ENCODE measurements at places on chromosomes 7 and 10.

DNA sequence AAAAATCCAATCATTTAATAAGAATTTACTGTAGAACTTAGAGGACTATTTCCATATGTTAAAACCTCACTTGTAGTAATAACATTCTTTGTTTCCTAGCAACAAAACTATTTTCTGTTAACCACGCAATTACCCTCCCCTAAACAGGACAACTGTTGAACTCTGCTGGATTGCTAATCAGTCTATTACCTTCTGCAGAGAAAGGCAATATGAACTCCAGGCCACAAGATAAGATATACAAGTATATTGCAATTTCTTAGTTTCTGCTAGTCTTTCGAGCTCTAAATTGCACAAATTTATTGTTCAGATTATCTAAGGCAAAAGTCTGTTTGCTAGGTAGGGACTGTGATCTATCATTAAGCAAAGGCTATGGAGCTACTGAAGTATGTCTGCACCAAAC is 920.1 kb upstream of the LRRN3 start:
- DNase-seq, result no peak

DNA sequence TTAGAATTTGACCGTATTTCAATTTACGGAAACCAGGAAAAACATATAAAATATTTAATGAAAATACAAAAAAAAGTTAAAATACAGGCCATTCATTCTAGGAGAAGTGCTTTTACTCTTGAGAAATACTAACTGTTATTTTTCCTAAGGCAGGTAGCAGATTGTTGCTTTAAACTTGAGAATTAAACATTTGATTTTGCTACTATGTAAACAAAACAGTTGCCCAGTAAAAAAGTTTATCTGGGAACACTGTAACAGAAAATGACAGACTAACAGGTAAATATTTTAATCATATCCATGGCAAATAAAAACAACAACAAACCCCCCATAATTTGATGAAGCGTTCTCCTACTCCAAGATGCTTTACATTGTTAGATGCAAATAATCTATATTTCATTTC is 350.5 kb downstream of the CRPPA start:
- DNase-seq, result no peak

DNA sequence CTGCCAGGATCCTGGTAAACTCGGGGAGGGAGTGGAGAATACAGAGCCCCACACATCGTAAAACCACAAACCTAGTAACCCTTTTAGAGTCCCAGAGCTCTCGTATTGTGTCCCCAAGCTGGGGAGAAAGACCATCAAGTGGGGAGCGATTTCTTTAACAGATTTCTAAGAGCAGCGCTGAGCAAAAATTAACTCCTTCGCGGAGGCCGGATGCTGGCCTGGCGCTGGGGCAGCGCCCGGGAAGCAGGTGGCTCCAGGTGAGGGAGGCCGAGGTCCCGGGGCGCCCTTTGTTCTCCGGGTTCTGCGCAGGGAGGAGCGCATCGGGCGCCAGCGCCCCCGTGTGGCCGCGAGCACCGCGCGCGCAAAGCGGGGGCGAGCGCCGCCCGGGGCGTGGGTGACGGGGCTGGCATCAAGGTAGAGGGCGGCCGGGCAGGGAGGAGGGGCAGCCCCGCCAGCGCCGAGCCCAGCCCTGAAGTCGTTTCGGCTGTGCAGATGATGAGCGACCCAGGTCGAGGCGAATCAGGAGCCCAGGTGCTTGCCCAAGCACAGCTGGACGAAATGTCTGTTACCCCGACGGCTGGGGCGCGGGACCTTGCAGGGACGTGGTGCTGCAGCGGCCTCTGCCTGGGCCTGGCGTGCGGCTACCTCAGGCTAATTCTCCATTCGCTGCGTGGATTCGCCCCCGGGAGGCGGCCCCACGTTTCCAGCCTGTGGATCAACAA is 10.4 kb upstream of the FGFR2 start:
- DNase-seq, result no peak

GRCh38 chr10:33117816-33118215 is 159.8 kb upstream of the ITGB1 start:
- DNase-seq, result no peak

DNA sequence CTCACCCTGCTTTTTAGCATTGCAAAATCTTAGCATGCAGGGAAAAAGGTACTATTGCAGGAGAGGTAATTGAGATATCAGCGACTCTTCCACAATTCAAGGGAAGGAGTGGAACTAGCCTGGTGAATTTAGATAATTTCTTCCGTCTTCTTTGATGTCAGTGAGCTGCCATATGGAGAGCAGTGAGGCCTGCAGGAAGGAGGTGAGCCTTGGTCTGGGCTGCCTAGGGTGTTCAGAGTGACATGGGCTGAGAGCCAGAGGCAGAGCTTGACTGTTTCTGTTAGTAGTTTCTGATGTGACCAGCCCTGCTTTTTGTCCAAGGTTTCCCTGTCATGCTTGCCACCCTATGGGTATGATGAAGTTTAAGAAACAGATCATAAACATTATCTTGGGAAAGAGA is 28.6 kb downstream of the KAT6B start:
- DNase-seq, result no peak

DNA sequence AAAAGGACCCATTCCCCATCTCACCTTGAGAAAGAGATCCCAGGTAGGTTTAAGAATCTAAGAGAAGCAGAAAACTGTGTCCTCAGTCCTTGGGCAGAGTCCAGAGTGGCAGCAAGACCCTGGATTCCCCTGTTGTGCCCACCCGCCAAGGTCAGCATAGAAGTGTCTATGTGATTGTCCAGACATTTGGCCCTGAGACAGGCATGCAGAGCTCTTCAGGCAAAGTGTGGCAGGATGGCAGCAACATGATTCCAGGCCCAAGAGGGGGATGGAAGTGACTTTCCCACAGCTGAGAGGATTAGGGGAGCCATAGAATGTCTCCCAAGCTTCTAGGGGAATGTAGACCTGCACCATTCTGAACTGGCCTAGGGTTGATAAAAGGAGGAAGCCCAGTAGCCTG is 39.1 kb upstream of the OPALIN start:
- no peak for DNase-seq

- DNase-seq, result no peak
Measured at GRCh38 chr7:70434376-70434775, 697.6 kb upstream of the GALNT17 start.

DNA sequence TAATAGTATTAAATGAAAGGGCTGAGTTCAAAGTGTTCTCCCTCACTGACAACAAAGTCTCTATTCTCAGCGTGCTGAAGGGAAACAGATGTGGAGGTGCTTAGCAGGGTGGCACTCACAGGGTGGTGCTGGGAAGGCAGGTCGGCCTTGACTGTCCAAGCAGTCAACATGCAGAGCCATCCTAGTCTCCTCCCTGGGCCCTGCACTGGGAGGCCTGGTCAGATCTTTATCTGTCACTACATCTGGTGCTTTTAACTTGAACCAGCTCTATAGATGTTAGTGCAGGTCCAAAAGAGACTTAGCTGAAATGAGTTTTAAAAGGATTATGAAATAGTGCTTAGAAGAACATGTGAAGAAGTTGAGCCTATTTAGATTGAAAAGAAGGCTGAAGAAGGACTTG is 82.1 kb downstream of the AVL9 start:
- DNase-seq, result no peak

- DNase-seq, result no peak
Measured at GRCh38 chr10:122239578-122240257, 31.4 kb upstream of the BTBD16 start.

DNA sequence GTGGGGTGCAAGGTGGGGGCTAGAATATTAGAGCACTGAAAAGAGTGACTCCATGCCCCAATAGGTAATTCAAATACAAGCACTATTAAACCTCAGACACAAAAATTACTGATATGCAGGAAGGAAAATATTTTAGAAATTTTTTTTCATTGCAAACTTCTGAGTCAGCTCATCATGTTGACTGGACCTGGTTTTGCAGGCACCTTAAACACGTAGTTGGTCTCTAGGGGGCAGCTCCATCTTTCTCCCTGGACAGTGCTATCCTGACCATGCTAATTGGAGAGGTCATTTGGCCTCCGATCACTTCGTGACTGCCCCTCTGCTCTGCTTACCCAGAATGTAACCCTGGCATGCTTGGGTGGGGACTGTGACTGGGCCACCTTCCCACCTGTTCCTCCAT is 368.4 kb upstream of the MKI67 start:
- DNase-seq, result no peak

DNA sequence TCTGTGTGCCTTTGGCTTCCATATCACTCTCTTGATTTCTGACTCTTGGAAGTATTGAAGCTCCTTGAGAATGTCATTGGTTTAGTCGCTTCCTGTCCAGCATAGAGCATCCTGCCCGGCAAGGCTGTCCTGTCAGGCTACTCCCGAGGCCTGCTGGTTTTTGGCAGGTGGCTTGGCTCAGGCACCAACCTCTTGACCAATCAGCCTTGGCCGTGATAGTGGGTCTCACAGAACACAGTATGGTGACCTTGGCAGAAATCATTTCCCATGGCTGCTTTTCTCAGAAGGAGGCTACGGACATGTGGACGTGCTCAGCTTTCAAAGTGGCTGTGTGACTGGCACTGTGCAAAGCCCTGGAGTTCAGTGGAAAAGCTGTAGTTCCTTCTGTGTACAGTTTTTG is 516.9 kb downstream of the REEP3 start:
- no peak for DNase-seq

DNA sequence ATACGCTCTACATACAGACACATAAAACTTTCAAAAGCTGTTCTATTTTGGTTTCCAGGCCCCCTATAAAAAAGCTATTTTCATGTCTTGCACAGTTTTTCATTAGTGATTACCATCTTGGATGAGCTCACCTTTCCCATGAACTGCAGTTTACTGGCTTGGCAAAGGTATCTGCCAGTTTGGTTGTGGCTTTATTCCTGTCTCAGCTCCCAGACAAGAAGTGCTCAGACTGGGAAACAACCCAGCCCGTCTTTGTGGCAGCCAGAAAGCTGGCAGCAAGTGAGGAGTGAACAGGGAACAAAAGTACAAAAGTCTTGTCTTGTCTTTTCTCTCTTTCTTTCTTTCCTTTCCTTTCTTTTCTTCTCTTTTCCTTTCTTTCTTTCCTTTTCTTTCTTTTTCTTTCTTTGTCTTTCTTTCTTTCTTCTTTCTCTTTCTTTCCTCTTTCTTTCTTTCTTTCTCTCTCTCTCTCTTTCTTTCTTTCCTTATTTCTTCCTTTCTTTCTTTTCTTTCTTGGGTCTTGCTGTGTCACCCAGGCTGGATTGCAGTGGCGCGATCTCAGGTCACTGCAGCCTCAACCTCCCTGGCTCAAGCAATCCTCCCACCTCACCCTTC is 138.8 kb downstream of the CFAP58 start:
- no peak for DNase-seq

- no peak for DNase-seq
Measured at GRCh38 chr10:113788604-113789083, 37.2 kb downstream of the PLEKHS1 start.

DNA sequence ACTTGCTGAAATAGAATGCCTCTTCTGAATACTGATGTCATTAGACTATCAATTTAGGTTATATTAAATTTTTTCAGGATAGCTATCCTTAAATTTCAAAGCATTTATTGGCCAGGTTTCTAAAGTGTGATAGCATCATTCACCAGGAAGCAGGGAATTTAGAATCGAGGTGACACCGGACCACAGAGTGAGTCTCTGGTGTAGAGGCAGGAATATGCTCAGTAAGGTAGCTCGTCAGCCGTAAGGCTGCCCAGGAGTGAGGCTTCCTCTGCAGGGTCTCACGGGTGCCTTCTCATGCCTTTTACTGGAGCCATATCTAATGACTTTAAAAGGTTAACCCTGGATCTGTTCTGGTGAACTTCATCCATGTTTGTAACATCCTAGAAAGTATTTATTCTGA is 170.8 kb upstream of the KLF14 start:
- DNase-seq, result no peak

GRCh38 chr7:132655131-132655727 is 79.0 kb upstream of the PLXNA4 start:
- DNase-seq, result peak; percentile 23

DNA sequence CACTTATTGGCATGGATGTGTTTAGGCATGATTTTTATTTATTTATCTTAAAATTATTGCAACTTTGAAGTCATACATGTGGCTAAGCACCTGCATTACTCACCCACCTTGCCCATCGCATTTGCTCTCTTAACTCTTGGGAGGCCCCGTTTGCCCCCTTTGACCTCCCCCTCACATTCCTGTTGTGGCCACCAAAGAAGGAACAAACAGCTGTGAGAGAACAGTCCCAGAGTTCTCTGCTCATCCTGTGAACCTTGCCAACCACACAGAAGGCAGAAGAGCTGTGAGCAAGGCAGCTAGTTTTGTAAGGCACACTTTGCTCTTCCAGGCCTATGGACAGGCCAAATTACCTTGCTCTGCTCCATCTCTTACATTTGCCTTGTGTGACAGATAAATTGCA is 23.6 kb upstream of the FGL2 start:
- no peak for DNase-seq

GRCh38 chr10:103186128-103186527 is 6.9 kb downstream of the NT5C2 start:
- DNase-seq, result no peak

GRCh38 chr7:37476428-37476827 is 27.8 kb upstream of the ELMO1 start:
- no peak for DNase-seq

- no peak for DNase-seq
Measured at GRCh38 chr10:71334221-71334791, 15.2 kb downstream of the SLC29A3 start.

- DNase-seq, result no peak
Measured at GRCh38 chr7:52992001-52992400, 43.4 kb upstream of the POM121L12 start.

- DNase-seq, result no peak
Measured at GRCh38 chr10:96334616-96335526, 23.9 kb downstream of the OPALIN start.

GRCh38 chr10:42475168-42476098 is 162.9 kb downstream of the ZNF33B start:
- DNase-seq, result no peak

DNA sequence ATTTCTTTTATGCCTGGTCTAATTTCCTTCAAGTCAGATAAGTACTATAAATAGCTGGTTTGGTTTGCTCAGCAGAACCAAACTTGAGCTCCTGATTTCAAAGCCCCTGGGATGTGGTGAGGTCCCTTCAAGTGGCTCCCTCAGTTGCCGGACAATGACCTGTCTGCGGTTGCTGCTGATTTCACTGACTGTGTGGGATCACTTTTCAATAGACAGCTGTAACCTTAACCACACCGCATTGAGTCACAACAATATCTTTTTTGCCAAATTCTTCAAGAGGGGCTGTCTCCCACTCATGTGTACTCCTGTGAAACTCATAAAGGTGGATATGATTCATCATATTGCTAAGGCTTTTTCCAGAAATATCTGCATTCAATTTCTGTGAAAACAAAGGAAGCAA is 23.1 kb upstream of the ITGA8 start:
- no peak for DNase-seq

- DNase-seq, result no peak
Measured at GRCh38 chr10:101040061-101040460, 9.0 kb downstream of the SFXN3 start.

- DNase-seq, result no peak
Measured at GRCh38 chr7:41261080-41261479, 441.8 kb downstream of the INHBA start.

All from activated naive CD4-positive, alpha-beta T cell treated with anti-CD3 and anti-CD28 coated beads, Interleukin-2, amount 50 U/mL, for 16 hours (primary cell).